ENCODE measurements at places on chromosomes 5 and 9.

DNA sequence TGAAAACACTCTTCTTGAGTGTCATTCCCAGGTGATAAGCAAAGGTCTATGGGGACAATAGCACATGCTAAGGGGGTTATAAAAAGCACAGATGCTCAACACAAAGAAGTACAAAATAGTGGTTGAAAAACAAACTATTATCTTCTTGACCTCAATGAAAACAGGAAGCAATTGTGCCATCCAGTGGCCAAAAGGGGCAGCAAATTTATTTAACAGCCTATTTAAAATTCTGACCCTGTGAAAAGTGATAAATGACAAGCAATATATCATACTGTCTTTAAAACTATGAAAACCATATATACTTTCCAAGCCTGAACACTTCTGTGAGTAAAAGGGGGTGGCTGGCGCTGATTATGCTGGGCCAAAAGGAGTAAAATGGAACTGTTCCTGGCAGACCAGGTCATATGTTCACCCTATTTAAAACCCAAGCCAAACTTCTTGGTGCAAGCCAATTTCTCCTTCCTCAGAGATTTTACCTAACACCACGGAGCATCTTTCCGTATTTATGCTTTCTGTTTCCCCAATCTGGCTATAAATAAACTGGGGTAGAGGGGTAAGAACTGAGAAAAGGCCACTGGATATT lies 29.7 kb downstream of the TEX10 start:
- DNase-seq = no peak

DNA sequence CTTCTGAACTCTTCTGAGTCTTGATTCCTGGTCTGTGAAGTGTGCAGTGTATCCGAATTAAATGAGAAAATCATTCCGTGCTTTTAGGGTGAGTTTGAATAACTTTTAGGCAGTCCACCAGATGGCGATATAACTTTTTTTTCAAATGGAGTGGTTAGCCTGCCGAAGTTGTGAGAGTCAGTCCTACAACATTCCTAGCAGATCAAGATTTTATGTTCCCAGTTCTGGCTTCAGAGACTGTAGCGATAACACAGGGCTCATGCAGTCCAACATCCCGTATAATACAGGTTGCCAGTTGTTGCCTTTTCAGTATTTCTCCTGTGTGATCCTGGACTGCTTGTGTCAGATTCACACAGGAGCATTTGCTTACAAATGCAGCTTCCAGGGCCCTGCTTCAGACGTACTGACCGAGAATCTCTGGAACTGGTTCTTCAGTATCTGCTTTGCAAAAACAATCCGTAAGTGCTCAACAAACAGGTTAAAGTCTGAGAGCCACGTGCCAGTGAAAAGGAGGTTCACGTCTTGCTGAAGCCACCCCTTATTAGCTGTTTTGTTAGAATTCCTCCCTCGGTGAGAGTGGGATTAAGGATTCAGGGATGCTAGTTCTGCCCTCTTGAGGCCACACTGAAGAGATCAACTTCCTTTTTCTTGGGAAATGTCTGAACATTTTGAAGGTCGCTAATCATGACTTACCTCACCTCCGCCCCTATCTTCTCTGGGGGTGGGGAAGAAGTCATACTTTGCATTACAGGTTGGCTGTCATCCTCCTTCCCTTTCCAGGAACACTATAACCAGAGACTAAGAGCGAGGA lies 22.8 kb downstream of the SMIM3 start:
- no peak for DNase-seq

DNA sequence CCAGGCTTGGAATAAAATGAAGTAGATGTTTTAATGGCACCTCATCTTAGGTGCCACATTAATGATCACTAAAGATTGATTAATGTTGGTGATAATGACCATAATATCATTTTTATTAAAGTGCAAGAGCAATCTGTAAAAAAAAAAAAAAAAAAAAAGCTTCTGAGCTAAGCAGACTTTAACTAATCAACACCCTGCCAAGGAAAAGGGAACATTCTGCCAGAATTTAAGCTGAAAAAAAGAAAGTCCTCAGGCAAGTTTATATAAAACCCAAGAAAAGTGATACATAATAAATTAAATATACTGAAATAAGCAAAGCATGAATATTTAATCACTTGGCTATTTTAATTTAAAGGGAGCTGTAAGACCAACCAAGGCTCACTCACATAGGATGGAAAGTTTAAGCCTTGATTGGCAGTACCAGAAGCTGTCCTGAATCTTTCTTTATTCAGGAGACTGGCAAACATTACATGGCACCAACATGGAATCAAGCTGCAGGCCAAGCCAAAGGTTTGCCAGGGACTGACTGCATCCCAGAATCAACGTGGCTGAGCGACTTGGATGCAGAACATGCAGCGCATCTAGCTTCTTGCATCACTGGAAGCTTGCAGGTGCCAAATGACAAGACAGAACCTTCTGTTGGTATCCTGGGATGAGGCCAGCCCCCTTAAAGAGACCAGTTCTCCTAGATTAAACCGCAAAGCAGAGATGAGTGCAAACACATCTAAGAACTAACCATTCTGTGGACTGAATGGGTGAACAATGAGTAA lies 413.6 kb downstream of the ENC1 start:
- DNase-seq = no peak

DNA sequence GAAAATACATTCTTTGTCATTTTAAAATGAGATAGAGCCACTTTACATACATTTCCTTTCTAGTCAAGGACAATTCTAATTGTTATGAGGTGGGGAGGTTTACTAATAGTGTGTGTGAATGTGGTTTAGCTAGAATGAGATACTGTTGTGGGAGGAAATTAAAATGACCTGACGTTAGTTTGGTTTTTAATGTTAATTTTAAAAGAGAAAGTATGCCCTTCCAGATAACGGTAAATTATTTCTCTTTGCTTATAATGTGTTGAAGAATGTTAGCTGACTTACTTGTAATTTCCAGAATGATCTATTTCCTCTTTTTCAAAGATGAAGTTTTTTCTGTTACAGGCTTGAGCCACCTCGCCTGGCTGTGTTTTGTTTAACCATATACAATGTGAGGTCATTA lies 1.7 kb upstream of the TAF7 start:
- DNase-seq = no peak

DNA sequence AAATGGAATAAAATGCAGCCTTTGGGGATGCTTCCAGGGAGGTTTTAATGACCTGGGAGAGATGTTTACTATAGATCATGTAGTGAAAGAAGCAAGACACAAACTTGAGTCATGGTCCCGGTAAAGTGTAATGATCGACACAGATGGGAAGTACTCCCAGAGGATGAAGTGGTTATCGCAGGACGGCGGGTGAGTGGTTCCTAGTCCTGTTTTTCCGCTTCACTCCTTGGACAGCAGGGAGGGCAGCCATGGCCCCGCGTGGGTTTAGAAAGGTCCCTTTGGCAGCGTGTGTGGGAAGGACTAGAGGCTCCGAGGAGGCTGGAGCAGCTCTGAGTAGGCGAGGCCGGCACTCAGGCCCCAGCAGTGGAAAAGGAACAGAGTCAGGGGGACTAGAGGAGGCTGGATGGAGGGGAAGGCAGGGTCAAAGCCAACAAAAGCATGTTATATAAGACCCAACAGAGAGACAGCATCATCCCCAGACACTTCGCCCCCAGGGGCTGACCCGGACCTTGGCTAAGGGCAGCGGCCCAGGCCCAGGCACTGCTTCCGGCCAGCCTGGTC lies 49.2 kb upstream of the STXBP1 start:
- no peak for DNase-seq

- DNase-seq = no peak
These were observed 28.6 kb downstream of the KCNN2 start for GRCh38 chr5:114390431-114390830.
